GM13977 (cell line): ENCODE measurements at places on chromosomes 3 and 15.

DNA sequence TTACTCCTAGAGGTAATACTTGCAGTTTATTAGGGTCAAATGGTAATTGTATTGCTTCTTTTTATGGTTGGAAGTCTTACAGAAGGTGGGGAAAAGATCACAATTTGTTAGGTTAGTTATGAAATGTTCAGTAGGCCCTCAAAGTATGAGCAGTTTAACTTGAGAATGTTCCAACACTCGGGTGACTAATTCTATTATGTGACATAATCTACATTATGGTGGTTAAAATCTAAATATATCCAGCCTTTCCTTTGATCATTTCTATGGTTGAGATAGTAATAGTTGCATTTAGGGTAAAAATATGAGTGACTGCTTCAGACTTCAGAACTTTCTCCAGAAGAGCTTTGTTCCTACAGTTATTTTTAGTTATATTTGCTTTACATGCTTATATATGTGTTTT lies 19.6 kb upstream of the FBXO22 start:
- DNase-seq, result no peak

- DNase-seq, result peak; percentile 49
Measured at GRCh38 chr3:46693892-46694226, 380 bp upstream of the ALS2CL start.

- no peak for DNase-seq
Measured at GRCh38 chr3:88896026-88896425, 211.4 kb upstream of the EPHA3 start.

DNA sequence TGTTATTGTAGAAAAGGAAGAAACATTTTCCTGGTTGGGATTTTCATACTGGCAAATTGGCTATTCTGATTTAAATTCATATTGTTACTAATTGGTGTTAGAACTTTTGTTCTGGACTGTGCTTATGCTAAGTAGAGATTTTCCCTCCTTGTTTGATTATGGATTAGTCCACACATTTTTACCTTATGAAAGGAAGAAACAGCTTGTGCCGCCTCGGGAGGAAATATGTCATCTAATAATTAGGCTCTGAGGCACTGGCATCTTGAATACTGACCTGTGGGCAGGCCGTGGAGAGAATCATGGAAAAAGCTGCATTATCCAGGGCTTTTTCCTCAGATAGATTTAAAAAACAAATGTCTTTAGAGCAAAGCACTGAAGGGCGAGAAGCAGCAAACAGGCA lies 344.3 kb upstream of the TBL1XR1 start:
- DNase-seq, result no peak

DNA sequence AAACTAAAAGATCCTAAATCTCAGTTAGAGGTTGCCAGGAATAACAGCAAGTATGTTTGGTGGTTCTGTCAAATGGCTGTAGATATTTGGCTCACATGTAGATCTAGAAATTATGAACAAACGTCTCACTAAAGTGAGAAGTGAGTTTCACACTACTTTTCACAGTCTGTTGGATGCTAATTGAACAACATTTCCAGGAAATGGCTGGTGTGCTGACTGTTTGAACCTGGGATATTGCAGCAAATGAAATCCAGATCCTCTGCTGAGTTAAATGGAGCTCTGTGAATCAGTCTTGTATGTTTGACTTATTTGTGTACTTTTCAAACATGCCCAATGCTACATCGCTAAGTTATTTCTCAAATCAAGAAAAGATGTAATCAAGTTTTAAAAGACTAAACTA lies 21.3 kb upstream of the RSL24D1 start:
- no peak for DNase-seq

DNA sequence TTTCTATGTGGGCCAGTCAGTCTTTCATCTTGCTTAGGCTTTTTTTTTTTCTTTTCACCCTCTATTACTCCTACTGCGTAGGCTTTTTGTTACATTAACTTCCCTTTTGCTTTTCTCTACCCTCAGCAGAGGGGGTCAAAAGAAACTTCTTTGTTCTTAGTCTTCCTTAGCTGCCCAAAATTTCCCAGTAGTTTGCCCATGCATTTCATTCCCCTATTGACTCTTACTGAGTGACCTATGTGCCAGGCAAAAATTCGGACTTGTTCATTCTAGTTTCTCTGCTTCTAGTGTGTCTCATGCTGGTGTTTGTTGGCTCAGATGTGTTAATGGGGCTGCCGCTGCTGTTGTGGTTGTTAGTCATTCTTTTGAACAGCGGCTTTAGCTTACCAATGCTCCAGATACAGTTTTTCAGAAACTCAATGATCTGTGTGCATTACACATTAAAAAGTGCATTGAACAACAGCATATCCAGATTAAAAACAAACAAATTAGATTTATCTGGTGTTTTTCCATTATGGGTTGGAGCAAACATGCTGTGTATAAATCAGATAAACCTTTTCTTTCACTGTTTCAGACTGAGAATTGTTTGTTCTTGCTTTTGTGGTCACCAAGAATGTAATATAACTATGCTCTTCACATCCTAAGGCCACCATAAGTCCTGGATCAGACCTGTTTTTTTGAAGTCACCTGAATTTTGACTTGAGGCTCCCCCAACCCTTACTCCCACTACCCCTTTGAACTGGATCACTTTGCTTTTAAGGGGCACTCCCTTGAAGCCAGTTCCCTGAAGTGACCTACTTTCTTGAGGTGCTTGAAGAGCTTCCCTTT lies 43.1 kb downstream of the PDE8A start:
- peak; percentile 38 for DNase-seq

DNA sequence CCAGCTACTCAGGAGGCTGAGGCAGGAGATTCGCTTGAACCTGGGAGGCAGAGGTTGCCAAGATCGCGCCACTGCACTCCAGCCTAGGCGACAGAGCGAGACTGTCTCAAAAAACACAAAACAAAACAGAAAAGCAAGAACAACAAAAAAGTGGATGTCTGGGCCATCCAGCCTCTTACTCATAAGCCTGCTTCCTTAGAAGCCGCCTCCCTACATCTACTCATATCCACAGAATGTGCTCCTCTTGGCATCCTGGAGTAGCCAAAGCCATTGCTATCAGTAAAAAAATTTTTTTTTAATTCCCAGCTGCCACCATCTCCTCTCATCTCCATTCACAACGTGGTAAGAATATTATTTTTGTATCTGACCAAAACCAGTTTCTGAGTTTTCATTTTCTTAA lies 10.8 kb downstream of the ZSCAN2 start:
- DNase-seq, result no peak

DNA sequence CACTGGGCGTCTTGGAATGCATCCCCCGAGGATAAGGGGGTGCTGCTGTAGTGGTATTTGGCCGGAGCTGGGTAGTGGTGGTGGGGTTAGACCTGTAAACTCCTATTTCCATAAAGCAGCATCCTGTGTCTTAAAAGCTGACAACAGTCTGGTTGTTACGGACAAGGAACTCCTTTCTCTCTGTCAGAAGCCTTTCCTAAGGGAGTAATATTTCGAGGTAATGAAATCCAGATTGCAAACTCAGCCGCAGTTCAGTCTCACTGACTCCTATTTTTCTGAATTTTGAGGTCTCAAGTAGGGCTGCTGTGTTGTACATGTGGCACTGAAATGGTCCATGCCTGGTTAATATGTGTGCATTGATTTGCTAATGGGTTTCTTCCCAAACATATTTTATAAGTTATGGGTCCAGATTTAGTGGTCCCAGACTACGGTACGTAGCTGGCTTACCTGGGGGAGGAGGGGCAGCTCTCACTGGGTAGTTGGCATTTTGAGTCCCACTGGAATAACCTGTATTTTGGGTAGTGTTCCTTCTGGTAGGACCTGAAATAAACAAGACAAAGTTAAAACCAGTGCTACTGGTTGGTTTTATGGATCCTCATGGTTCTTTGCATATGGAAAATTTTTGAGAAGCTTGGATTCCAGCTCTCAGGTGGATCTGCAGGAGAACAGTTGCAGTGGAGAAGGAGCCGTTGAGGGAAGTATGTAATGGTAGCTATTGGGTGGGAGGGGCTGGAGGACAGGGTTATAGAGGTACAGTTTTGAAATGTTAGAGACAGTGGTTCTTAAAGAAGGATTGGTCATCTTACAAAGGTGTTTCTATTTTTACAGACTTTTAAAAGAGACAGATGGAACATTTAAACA lies 48.6 kb upstream of the LDHAL6B start:
- no peak for DNase-seq

- DNase-seq, result no peak
Measured at GRCh38 chr3:179613807-179614206, 9.2 kb downstream of the NDUFB5 start.

- DNase-seq, result no peak
Measured at GRCh38 chr3:147836330-147836729, 427.2 kb downstream of the ZIC1 start.

GRCh38 chr3:178353006-178353694 lies 183.1 kb upstream of the KCNMB2 start:
- no peak for DNase-seq

DNA sequence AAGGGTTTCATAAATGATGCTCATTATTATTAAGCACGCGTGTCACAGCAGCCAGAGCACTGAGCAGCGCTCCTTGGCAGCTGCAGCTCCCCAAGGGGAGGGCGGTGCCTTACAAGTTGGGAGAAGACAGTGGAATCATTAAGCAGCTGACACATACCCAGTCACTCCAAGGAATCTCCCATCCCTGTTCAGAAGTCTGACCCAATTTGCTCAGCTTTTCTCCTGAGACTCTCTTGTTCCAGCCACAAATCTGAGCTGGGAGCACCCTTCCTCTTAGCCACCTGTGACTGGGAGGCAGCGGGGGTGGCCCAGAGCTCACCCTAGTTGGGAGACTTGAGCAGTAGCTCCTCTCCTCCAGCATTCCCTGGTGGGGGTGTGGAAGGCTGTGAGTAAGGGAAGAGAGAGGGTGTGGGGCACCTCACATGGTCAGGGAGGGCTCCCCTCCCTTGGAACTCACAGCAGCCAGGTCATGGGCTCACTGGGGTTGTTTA lies 64.3 kb downstream of the DUT start:
- no peak for DNase-seq

- DNase-seq, result no peak
Measured at GRCh38 chr3:42975456-42975855, 3.7 kb upstream of the GASK1A start.

- DNase-seq, result no peak
Measured at GRCh38 chr15:45320581-45321205, 57.7 kb downstream of the GATM start.

DNA sequence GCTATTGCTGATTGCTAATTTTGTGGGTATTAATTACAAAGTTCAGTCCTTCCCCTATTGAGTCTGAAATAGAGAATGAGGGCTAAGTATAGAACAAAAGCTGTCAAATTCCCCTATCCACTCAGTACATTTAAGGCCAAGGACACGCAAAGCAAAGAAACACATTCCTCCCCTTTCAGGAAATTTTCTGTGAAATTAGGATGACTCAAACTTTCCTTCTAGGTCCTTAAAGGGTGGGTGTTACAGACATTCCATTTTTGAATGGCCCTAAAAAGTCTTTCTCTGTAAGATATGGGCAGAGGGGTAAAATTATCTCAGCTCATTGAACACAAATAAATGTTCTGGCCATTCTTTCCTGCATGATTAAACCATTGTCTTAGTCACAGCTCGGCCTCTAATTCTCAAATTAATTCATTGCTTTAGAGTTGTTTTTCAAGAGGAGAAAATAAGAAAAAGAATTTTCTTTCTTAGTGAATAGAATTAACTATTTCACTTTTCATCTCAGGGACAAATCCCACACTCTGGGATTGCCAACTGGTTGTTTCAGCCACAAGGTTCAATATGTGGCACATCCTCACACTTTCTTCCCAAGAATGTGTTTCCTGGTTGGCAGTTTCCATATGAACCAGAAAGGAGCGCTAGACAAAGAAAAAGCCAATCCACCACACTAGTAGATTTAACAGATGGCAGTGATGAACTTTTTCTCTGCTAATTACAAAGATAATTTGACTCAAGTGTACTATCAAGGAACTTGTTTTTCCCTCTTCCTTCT lies 424.1 kb downstream of the ZNF385D start:
- no peak for DNase-seq

DNA sequence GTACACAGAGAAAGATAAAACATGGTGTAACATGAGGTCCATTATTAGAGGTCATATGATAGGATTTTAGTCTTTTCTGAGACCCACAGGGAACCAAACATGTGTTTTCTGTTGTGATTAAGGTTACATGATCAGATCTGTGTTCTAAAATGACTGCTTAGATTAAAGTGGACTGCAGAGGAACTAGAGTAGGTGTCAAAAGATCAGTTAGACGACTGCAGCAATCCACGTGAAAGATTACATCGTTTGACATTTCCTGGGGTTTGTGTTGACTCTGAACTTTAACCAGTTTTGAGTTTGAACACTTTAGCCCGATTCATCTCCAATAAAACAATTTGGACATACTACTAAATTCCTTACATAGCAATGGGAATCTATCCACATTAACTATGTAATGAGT lies 5.1 kb downstream of the MIX23 start:
- no peak for DNase-seq

DNA sequence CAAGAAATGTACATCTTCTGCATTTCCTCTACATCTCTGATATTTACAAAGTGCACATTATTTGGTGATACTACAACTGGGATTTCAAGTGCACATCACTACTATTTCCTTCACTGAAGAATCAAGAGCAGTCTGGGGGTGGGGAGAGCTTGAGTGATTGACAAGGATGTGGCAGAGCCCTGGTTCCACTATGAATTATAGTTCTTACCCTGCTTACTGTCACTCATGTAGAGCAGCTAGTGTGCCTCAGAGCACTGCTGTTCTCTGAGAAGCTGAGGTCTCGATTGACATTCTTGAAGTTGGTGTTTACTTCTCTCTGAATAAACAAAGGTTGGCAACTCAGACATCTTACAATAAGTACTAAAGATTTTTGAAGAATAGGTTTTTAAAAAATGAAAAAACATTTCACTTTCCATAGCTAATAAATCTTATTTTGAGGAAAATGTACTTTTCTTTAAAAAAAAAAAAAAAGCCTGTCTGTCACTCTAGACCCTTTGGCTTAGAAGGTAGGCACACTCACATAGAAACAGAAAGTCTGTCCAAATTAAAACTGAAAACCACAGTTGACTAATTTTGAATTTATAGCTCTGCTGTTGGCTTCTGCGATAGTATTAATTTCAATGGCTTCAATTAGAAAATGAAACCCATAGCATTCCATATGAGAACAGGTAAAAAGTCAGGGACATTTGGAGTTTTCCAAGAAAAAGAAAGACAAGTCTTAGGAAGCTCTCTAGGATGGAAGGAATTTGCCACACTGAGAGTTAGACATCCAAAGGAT lies 5.6 kb downstream of the GREM1 start:
- DNase-seq, result peak; percentile 65

- DNase-seq, result no peak
Measured at GRCh38 chr15:91336687-91337086, 236.6 kb downstream of the SV2B start.
